ENCODE measurements at places on chromosomes 6 and 20.

DNA sequence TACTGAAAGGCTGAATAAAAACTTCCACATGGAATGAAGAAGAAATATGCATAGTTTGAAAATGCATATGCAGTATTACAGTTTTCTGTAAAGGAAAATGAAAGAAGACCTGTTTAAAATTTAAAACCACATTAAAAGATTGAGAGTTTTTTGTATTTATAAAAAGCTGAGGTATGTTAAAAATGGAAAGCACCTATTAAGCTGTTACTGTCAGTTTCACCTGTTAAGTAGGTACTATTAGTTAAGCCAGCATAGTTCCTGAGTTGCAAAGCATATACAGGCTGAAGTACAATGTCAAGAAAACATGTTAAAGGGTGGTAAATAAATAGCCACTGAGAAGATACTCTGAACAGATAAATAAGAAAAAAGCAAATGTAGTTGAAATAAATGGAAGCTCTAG, 69.9 kb downstream of the ATXN1 start:
- DNase-seq: no peak

DNA sequence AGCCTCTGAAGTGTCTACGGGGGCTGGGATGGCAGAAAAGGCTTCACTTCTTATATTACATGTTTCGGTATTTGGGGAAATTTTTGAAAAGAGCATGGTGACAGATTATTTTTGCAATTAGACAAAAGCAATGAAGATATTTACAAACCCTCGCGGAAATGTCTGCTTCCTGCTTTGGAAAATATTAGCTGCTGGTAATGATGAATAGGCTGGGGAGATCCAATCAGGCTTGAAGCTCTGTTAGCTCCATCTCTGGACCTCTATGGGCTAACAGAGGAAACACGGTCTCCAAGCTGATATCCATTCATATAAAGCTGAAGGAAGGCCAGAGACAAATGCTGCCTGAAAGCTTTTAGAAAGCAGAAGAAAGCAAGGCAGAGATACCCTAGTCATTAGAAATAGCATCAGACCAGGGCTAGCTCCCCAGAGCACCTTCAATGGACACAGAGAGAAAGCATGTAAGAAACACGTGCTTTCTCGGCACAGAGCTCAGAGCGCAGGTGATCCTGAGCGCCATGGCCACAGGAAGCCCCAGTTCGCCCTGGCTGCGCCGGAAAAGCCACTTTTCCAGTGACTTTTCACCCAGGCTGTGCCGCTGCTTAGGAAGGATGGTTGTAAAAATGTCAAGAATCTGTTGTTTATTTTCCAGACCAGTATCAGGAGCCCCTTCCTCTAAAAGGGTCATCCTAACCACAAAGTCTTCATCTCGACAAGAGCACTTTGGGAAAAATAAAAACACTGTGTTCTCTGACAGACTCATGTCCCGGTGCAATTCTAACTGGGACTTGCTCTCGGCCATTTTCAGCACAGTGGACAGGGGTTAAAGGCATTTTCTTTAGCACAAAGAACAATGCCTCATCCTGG, 68.5 kb upstream of the NFATC2 start:
- no peak for DNase-seq

- DNase-seq: no peak
These were observed 3.1 kb downstream of the B3GALT4 start for GRCh38 chr6:33279971-33280511.

DNA sequence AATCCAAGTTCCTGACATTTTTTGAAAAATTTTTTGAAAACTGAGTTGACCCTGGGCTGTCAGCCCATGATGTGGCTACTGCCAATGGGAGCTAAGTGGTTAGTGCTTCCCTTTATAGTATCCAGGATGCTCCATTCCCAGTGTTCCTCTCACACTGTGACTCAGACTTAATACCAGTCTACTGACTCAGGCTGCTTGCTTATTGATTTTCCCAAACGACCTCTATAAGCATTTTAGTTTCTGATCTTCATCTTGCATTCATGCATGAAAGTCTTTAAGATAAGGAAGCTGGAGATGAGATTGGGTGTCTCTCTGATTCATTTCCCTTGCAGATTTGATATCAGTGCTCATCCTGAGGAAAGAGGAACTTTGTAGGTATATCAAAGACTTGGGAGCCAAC, 560.0 kb downstream of the TBC1D32 start:
- DNase-seq: no peak

- DNase-seq: peak; percentile 29
These were observed 136.3 kb downstream of the LY86 start for GRCh38 chr6:6724539-6725467.

GRCh38 chr6:36196880-36197548, 470 bp downstream of the BRPF3 start:
- DNase-seq: peak; percentile 99
